HEK293T (cell line): ENCODE measurements at places on chromosomes 2 and 18.

DNA sequence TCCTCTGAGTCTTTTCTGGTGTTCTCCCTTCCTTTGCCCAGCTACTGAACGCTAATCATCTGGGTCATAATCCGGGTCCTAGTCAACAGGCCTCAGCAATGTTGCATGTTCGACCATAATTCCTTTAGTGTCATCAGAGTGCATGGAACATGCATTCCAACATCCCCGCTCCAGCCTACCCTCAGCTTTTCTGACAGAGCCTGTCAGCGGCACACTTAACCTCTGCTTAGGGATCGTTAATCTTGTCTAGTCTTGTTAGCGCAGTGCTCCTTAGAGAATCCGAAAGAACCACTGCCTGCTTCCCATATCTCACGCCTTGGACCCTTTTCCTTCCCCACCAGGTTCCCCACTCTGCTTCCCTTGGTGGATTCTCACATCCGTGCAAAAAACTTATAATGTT, 767.9 kb upstream of the ID2 start:
- no peak for DNase-seq

DNA sequence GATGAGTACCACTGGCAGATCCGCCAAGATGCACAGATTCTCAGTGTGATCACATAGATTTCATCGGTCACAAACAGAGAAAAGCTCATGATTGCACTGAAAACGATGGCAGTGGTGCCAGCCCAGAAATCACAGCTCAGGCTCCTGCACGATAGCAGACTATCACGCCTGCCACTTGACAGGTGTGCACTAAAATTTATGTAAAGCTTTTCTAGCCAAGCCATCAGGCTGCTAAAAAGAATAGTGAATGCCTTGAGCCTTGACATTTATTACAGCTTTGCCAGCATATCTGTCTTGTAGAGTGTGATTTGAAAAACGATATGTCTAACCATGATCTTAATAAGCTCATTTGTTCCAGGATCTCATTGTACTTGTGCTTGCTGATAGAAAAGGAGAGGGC, 409.5 kb upstream of the CWC22 start:
- DNase-seq: no peak

- no peak for DNase-seq
Observed at GRCh38 chr2:219223831-219224610, 5.3 kb upstream of the ABCB6 start.

GRCh38 chr2:40043641-40044040, 264.6 kb upstream of the THUMPD2 start:
- no peak for DNase-seq

GRCh38 chr18:9101730-9102507, 580 bp upstream of the NDUFV2 start:
- no peak for DNase-seq

DNA sequence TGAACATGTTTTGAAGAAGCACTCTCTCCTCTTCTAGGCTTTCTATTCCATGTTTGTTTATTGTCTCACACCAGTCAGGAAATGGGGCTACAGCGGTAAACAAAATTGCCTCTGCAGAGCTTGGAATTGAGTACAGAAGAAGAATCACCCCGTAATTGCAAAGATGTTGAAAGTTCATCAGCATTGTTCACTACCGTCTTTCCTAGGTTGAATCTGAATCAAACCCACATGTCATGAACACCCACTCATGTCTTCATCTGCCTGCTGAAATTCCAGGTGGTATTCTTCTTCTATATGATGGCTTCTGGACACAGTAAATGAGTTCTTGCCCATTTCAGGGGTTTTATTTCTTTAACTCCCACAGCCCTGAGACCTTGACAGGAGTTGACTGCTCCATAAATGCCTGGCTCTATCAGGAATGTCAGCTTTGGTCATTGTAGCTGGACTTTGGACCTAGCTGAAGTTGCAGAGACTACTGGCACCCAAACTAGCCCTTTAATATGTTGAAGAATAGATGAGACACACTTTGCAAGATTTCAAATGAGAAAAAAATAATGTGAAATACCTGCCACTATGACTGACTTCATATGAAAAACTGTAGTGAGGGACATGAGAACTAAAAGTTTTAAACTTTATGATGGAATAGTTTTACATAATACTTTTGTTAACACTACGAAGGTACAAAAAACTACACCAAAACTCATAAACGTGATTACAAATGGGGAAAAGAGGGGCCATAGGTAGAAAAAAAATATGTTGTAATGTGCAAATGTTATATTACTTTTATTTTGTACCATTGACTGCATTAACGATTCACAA, 1235.3 kb upstream of the ZEB2 start:
- DNase-seq: no peak

DNA sequence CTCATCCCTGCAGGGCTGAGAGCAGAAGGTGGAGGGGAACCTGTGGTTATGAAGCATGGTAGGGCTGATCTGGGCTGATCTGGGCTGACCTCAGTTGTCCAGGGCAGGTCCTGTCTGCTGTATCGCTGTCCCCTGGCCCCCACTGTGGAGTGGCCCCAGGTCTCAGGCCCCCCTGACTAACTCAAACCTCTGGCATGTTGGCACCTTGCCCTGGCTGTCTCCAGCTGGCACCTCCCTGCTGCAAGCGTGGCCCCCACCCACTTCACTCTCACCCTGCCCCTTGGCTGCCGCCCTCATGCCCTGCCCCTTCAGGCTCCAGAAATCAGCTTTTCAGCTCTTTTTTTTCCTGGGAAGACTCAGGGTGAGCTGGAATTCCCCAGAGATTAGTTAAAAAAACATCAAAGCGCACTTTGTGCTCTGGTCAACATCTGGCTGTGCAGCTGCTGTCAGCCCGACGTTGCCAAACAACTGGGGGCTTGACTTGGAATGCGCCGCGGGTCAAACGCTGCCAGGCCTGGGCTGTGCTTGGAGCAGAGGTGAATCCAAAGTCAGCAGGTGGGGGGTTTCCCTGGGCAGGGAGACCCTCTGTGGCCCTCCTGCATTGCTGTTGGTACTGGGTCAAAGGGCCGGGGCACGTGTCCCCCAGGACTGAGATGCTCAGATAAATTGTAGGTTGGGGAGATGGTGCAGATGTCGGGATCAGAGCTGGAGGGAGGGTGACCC, 173.8 kb upstream of the HDAC4 start:
- no peak for DNase-seq

DNA sequence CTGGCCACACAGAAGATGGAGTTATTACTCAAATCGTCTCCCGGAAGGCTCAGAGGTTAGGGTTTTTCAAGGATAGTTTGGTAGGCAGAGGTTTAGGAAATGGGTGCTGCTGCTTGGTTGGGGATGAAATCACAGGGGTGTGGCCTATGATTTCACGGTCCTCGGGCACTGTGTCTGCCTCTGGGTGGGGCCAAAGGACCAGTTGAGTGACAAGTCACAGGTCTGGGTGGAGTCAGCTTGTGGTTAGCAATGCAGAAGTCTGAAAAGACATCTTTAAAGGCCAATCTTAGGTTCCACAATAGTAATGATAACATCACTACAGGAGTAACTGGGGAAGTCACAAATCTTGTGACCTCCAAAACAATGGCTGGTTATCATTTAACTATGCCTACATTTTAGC, 387.8 kb downstream of the ZNF521 start:
- peak; percentile 23 for DNase-seq

DNA sequence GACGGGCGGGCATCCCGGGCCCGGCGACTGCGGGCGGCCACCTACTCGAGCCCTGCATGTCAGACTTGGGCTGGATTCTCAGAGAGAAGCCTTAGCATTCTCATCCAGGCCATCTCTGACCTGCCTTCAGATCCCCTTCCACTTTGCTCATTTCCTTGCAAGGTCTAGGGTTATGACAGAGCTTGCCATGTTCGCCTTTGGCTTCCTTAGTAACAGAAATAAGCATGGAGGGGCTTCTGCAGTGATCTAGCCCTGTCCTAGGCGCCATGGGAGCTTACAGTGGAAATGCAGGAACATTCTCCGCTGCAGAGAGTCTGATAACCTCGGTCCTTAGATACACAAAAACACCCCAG, 632 bp upstream of the ACVR1 start:
- DNase-seq: no peak

DNA sequence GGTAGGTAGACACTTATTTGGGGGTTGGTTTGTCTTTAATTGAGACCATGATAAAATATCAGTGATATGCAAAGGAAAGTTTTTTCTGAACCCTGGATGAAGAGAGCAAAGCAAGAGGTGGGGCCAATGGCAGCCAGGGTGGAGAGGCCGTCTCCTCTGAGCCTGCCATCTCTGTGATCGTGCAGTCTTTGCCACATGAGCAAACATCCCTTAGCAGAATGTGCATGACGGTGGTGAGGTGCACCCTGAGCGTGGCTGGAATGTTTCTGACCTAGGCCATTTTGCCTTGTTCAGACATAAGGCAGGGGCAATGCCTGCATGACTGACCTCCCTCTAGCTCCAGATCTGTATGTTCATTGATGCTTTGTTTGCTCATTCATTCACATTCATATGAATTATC, 6.0 kb downstream of the NCK2 start:
- no peak for DNase-seq

GRCh38 chr2:144217853-144218633, 301.9 kb downstream of the ZEB2 start:
- no peak for DNase-seq

- DNase-seq: no peak
Observed at GRCh38 chr2:85459771-85460170, 41.3 kb downstream of the SH2D6 start.

- no peak for DNase-seq
Observed at GRCh38 chr2:235606004-235606715, 112.3 kb downstream of the AGAP1 start.

DNA sequence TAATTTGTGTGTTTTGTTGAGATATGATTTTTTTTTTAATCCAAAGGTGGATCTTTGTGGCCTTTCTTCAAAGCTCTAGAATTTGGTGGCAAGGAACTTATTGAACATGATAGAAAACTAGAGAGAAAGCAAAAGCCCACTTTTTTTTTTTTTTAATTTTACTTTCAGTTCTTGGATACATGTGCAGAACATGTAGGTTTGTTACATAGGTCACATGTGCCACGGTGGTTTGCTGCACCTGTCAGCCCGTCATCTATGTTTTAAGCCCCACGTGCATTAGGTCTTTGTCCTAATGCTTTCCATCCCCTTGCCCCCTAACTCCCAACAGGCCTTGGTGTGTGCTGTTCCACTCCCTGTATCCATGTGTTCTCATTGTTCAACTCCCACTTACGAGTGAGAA, 135.9 kb downstream of the RHBDD1 start:
- no peak for DNase-seq

DNA sequence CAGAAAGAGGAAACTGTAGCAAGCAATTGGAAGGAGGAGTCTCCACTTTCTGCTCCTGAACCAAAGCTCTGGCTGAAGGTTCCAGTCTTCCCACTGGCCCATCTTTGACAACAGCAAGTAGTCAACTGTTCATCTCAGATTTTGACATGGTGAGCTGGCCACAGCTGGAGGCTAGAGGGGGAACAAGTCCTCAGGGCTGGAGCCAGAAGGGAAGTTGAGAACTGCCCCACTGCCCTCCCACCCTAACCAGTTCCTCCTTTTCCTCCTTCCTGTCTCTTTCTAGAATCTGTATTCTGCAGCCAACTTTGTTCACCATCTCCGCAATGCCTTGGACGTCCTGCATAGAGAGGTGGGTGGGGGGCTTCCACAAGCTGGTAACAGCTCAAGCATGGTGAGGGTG, 105.8 kb downstream of the PLB1 start:
- no peak for DNase-seq

GRCh38 chr2:86023366-86023712, 82.3 kb downstream of the POLR1A start:
- DNase-seq: no peak

DNA sequence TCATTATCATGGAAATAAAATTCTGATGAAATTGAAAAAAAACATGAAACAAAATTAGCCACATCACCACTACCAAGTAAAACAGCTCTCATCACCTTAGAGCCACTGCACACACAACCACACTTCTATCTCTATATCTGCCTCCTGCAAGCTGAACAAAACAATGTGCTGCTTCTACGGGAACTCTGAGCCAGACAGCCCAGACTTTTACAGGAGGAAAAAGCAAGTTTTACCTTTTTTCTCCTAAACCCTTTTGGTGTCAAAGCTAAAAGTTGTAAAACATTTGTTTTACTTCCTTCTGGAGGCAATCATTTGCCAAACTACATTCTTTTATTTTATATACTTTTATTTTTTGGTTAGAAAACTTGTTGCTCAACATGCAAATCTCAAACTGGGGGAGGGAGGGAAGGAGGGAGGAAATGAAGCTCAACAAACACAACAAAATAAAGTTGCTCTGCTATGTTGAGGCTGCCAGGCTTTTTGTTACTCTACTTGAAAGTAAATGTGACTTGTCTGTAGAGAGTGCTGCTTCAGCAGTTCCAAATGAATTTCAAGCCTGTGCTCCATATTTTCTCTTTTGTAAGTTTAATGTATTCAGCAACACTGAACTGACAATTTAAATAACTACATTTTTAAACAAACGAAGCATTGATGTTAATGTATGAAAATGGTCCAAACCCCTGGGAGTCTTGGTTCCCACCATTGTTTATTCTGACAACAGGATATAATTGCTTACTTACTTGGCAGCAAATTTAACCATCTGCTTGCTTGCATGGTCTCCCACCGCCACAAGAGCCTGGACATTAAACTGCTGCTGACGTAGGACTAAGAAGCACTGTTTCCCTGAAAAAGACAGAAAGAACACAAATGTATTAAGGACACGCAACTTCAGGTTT, 24.5 kb downstream of the DARS1 start:
- DNase-seq: no peak

- DNase-seq: no peak
Observed at GRCh38 chr2:128505150-128505490, 186.5 kb upstream of the HS6ST1 start.

DNA sequence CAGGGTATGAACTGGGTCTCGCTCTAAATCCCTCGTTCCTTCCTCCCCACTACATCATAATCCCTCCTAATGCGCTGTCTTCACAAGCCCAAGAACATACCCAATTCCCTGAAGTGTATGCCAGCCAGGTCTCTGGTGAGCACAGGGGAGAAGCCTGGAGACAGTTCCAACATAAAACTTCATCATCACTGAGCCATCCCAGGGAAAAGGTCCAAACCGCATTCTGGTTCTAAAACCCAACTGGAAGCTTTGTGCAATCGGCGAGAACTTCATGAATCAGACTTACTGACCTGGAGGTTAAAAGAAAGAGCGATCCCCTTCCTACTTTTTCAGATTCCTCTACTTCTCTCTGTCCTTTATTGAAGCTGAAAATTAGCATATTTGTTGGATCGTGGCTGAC, 132.7 kb downstream of the ALPK2 start:
- no peak for DNase-seq

- no peak for DNase-seq
Observed at GRCh38 chr2:134128746-134129145, 125.1 kb upstream of the MGAT5 start.

DNA sequence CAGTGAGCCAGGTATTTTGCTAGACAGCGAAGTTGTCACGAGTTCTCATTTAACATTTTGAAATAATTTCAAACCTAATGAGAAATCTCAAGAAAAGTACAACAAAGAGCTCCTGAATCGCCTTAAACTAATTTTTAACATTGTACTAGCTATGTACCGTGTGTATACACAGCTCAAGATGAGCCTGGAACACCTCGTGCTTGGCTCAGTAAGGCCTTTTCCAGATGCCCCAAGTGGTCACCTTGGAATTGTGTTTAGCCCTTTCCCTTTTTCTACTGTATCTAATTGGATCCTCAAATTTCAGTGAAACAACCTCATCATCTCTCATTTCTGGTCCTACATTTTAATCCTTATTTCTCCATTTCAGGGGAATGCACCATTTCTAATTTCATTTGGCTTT, 7.2 kb downstream of the PTPN4 start:
- no peak for DNase-seq
